ENCODE measurements at places on chromosomes 2 and 18. TPM values are rescaled to one million over a fixed set of nuclear protein-coding genes. Genes with fewer than 3 reads are reported as not detected.

The KDSR gene
- 22.7 TPM for polyA plus RNA-seq

The MFSD2B gene
- polyA plus RNA-seq, result 2.6 TPM

The EFHD1 gene
- 30.1 TPM for polyA plus RNA-seq

The ACYP2 gene
- 27.6 TPM for polyA plus RNA-seq

The MYL1 gene
- polyA plus RNA-seq, result 8,500 TPM

The LDLRAD4 gene
- 9.3 TPM for polyA plus RNA-seq

The TOGARAM2 gene
- 1.9 TPM for polyA plus RNA-seq

The UGT1A9 gene
- not detected for polyA plus RNA-seq

DNA sequence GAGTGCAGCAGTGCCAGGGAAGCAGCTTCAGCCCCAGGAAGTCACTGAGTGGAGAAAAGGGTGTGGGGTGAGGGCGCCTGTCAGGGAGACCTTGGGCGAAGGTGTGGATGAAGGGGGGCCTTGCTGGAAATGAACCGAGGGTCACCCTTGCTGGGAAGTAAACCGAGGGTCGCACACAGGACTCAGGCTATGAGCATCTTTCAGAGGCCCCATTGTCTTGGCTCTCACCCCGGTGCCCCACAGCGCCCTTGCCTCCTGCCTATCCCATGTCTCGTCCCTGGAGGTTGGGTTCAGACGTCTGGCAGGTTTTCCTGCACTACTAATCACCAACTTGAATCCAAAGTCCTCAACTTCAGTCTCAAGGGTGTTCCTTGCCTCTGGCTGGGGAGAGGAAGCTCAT lies 122.8 kb upstream of the PXDN start:
- DNase-seq, result no peak

- no peak for DNase-seq
These were observed 26.6 kb downstream of the SERTAD2 start for GRCh38 chr2:64626963-64627760.

DNA sequence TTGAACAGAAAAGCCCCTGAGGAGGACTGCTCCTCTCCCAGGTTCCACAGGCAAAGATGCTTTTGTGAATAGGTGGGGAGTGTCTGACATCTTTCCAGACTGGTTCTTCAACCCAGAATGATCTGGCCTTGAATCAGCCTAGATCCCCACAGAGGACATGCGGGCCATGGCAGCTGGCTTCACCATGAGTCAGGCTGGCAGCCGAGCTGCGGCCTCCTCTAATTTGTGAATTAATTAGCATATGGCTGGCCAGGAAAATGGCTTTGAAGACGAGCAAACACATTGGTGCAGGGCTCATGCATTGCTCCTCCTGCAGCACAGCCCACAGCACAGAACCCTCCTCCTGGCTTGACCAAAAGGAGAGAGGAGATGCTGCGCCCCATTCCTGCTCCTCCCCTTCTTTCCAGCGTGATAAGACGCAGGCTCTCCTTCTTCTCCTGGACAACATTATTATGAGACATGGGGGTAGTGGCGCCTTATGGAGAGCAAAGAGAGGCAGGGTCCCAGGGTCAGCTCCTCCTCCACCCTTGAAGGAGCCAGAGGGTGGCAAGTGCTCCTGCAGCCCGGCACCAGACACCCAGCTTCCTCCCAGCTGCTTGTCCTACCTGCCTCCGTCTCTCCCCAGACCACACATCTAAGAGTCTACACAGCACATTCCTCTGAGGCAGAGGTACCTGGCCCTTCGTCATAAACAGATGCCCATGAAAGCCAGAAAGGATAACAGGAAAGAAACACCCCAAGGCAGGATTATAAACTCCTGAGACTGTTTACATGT lies 66.7 kb downstream of the EDAR start:
- DNase-seq, result no peak

GRCh38 chr2:82993609-82994008 lies 1465.5 kb downstream of the SUCLG1 start:
- DNase-seq, result no peak

DNA sequence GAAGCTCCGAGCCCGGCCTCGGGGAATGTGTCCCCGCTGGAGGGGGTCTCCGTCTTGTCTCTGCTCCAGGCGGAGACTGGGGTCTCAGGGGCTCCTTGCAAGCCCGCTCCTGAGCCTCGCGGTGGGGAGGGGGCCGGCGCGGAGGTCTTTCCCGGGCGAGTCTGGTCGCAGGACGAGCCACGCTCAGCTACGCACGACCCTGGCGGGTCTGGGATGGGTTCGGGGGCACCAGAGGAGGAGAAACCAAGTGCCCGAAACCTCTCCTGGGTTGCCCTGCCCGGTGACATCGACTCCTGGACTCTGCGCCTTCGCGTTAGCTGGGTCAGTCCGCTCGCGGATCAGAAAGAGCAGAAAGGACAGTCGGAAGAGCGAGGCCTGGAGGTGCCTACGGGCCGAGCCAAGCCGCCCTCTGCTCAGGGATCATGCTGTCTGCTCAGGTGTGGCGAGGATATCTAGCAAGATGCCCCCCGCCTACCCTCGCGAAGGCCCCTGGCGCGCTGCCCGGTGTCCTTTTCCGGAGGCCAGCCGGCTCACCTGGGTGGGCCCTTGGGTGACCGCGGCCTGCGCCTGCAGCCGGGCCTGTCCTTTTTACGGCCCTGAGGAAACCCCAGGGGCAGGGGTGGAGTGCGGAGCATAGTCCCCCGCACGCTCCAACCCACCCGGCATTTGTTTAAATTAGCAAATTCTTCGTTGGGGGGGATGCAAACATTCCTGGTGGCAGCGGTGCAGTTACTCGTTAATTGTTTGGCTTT lies 58.7 kb downstream of the SNORC start:
- no peak for DNase-seq

GRCh38 chr2:240793313-240794177 lies 26.5 kb downstream of the KIF1A start:
- no peak for DNase-seq

GRCh38 chr18:51039138-51040112 lies 9.4 kb downstream of the SMAD4 start:
- DNase-seq, result no peak

- no peak for DNase-seq
These were observed 3.0 kb upstream of the OSBPL1A start for GRCh38 chr18:24400587-24400986.

DNA sequence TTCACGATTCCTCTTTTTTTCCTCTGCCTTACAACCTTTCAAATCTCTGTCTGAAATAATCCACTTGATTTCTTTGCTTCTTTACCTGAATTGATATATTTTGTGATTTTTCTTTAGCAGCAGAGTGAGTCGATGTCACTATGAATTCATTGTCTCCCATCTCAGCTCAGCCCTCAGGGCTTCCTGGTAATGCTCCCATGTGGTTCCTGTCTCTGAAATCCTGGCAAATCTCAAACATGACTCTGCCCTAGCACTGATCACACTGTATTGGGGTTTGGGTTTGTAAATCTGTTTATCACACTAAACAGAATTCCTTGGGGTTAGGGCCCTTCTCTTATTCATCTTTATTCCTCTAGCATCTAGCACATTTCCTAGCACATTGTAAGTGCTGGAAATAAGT lies 43.0 kb upstream of the MSTN start:
- no peak for DNase-seq

- DNase-seq, result no peak
These were observed 83.1 kb downstream of the EFEMP1 start for GRCh38 chr2:55840460-55840859.

GRCh38 chr2:158733430-158733755 lies 61.7 kb upstream of the DAPL1 start:
- DNase-seq, result no peak

- no peak for DNase-seq
These were observed 207.6 kb downstream of the SLC8A1 start for GRCh38 chr2:40244251-40244650.

DNA sequence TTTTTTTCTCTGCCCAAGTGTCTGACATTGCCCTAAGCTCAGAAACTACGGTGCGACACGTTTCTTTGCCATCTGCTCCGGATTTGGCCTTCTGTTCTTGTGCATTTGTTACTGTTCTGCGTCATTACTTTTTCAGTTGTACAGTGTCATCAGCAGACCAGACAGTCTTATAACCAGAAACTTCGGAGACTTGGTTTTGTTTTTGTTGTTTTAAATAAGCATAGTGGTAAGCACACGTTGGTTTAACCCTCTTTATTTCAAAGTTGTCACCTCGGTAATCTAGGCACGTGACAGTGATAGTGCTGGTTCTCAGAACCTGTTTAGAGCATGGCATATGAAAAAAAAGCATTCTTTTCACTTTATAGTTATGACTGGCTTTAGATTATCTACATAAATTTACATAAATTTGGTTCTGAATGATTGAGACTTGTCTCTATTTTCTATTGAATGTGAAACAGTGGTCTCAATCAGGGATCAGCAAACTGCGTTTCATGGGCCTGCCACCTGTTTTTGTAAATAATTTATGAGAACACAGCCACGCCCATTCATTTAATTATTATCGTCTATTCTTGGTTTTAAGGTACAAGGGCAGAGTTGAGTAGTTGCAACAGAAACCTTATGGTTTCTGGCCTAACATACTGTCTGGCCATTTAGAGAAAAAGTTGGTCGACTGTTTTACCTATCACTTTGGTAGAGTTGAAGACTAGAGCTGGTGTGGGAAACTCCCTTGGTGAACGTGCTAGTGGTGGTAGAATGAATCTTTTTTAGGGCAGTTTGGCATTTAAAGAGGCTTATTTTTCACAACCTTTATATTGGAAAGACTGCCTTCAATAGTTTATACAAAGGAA lies 106.5 kb downstream of the ZNF532 start:
- DNase-seq, result no peak

- no peak for DNase-seq
These were observed 123.6 kb downstream of the PLCL1 start for GRCh38 chr2:197927994-197928393.

- no peak for DNase-seq
These were observed 146.5 kb downstream of the AGAP1 start for GRCh38 chr2:235640377-235640776.

DNA sequence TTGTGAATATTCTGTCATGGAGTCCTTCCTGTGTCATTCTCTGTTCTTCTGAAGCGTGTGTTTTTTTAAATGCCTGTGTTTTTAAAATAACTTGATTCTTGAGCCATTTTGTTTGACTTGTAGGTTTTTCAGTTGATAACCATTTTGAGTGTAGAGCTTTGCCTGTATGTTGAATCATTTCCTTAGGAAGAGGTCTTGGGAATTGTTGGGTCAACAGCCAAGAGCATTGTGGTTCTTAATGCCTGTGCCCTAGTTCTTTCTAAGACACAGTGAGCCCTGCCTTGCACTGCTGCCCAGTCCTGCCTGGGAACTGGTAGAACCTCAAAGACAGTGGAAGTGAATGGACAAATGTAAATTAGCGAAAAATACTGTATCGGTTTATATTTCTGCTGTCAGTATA lies 25.9 kb downstream of the RAB12 start:
- DNase-seq, result no peak

- no peak for DNase-seq
These were observed 95.5 kb upstream of the ATG16L1 start for GRCh38 chr2:233156001-233156400.

Data from forelimb muscle (tissue), 1 donor.